ENCODE measurements at places on chromosomes 13 and 19. TPM values are rescaled to one million over a fixed set of nuclear protein-coding genes. Genes with fewer than 3 reads are reported as not detected.

DNA sequence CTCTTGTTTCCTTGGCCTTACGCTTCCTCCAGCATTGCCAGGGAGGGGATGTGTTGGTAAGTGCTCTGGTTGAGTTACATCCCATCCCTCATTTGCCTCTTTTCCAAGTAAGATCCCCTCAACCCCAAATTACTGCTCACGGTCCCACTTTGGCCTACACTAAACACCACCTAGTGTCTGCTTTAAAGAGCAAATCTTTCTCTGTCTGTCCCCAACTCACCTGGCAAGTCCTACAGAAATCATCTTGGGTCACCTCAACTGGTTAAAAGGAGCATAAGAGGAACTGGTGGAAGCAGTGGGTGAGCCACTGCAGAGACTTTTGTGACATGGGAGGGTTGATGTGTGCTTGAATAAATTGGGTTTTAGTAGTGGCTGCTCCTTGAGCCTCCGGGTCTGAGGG is 55.2 kb upstream of the SERPINE3 start:
- DNase-seq: no peak

Gene FCHO1
- polyA plus RNA-seq: 3.1 TPM

DNA sequence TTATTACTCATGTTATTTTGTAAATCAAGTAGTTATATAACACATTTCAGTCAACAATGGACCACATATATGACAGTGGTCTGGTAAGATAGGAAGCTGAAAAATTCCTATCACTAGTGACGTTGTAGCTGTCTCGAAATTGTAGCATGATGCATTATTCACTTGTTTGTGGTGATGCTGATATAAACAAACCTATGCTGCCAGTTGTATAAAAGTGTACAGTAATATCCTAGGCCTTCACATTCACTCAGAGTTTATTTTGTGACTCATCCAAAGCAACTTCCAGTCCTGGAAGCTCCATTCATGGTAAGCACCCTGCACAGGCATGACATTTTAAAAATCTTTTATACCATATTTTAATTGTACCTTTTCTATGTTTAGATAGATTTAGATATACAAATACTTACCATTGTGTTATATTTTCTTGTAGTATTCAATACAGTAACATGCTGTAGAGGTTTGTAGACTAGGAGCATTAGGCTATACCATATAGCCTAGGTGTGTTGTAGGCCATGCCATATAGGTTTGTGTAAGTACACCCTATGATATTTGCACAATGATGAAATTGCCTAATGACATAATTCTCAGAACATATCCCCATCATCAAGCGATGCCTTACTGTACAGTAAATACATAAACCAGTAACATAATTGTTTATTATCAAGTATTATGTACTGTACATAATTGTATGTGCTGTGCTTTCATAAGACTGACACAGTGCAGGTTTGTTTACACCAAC is 49.3 kb downstream of the IFT88 start:
- DNase-seq: no peak

Gene ZNF136
- polyA plus RNA-seq: 2.5 TPM

- no peak for DNase-seq
These were observed 16.0 kb upstream of the ERCC1 start for GRCh38 chr19:45439569-45440258.

Gene CEACAM7
- polyA plus RNA-seq: not detected

DNA sequence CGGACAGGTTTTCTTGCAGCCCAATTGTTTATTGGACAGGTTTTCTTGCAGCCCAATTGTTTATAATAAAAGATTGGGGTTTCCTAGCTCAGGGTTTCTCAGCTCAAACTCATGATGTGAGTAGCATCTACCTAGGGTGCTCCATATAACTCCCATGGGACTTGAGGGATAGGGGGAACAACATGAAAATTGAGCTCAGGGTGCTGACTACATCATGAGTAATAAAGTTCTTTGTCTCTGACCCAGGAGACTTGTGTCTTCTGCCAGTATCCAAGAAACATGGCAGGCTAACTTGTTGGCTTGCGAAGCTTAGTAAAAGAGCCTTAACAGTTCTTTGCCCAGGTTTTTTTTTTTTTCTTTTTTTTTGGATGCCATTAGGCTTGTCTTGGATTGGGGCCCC is 59.2 kb upstream of the MYCBP2 start:
- DNase-seq: no peak

GRCh38 chr13:41970022-41970421 is 9.1 kb upstream of the VWA8 start:
- DNase-seq: no peak

GRCh38 chr13:36094478-36094877 is 36.7 kb downstream of the DCLK1 start:
- no peak for DNase-seq

GRCh38 chr13:75789451-75790197 is 153.5 kb downstream of the LMO7 start:
- DNase-seq: no peak

DNA sequence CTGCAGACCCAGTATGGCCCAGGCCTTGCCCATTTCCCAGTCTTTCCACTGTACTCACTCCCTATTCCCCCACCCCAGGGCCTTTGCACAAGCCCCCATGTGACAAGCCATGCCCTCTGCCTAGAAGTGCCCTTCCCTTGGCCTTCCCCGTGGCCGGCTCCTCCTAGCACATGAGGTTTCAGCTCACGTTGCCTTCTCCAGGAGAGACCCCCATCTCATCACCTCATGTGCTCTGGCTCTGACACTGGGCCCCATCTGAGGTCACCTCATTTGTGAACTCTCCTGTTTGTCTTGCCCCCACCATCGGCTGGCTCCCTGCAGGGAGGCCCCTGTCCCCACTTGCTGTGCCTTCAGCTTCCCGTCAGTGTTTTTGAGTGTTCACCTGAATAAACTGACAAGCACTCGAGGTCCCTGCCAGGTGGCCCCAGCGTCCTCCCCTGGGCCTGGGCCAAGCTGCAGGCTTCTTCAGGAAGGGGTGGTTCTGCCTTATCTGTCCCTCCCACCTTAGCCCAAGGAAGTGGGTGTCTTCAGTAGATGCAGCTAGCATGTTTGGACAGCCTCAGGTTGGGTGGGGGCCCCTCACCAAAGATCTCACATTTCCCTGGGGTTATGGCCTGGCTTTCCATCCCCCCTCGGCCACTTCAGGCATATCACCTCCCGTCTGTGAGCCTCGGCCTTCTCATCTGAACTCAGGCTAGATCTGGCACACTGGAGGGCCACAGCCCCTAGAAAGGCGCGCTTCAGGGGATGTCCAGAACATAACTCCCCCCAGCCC is 3.8 kb upstream of the SLC25A42 start:
- DNase-seq: no peak

DNA sequence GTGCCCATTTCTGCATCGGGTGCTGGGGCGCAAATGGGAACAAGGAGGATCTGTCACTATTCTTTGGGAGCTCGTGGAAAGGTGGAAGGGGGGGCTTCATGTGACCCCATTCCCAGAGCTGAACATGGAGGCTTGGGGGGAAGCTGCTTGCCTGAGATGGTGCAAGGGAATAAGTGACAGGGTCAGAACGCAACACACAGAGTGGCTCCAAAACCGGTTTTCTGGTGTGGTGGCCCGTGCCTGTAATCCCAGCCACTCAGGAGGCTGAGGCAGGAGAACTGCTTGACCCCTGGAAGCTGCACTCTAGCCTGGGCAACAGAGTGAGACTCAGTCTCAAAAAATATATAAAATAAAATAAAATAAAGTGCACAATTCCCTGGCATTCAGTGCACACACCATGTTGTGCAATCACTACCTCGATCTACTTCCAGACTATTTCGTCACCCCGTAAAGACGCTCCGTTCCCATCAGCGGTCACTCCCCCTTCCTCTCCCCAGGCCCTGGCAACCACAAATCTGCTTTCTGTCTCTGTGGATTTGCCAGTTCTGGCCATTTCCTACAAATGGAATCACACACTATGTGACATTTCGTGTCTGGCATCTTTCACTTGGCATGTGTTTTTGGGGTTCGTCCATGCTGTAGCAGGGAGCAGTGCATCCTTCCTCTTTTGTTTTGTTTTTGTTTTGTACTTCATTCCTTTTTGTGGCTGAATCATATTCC is 18.2 kb upstream of the COMP start:
- no peak for DNase-seq

GRCh38 chr13:29454931-29455481 is 140.5 kb downstream of the SLC7A1 start:
- peak; percentile 16 for DNase-seq

DNA sequence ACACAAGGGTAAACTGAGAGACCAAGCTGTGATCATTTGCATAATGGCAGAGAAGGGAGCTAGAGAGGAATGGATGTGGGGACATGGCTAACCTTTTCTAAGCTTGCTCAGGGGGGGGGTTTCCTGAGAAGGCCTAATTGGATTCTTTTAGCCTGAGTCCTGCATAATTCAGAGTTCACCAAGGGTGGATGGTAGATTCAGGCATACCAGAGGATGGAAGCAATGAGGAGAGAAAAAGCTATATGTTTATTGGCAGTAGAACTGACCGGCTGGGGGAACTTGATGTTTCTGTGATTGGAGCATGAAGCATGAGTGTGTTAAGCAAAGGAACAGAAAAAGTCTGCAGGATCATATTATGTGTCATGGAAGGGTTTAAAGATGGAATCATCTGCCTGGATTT is 65.9 kb upstream of the KLF12 start:
- no peak for DNase-seq

DNA sequence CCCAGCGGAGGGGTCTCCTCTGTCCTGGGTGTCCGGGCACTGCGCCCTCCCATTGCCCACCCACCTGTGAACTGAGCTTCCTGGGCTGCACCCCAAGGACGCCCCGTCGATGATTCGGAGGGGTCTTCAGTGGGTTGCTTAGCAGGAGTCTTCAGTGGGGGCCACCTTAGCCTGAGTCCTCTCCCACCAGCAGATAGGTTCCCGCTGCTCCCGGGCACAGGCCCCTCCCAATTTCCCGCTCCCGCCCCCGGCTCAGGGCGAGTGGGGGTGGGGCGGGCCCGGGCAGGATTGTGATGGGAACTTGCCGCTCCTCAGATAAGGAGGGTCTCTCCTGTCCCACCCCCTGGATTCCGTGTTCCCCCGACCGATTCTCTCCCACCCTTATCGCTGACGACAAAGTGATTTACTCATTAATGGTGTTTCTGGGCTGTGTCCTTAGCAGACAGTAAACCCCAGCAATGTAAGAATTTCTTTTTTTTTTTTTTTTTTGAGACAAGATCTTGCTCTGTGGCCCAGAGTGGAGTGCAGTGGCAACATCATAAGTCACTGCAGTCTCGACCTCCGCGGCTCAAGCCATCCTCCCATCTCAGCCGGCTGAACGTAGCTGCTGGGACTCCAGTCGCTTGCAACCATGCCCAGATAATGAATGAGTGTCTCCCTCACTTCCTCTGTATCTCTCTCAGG is 655 bp upstream of the S1PR5 start:
- no peak for DNase-seq

- DNase-seq: no peak
These were observed 1.3 kb upstream of the DOCK9 start for GRCh38 chr13:98979012-98979660.

GRCh38 chr13:40789275-40790153 is at the start of gene SLC25A15:
Gene SLC25A15 (plus strand): TSS chr13:40789611. CDS start chr13:40793227, 3,616 bp downstream.
- peak; percentile 67 for DNase-seq

DNA sequence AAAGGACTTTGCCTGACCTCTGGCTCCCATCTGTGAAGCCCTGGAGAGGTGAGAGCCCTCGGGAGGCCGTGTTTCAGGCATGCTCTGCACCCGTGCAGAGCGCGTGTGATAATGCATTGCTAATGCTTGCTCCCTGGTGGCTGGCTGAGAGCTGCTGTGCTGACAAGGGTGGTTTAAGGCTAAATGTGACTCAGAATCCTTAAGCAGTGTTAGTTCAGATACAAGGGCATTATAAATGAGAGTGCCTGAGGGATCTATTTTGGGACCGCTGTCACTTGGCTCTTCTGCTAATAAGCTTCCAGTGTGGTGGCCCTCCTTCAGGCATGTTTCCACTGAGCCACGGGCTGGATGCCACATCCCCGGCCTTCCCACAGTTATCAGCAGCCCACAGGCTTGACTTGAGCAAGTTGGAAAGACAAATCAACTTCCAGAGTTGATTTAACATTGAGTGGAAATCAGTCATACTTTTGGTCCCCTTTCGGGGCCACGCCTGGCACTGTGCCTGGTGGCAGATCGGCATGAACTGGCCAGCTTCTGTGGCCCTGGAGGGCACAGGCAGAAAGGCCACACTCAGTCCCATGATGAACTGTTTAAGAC is 17.0 kb downstream of the ALOX5AP start:
- DNase-seq: no peak

Gene ZNF154
- polyA plus RNA-seq: not detected

GRCh38 chr19:33192010-33192409 is 2.1 kb upstream of the LRP3 start:
- no peak for DNase-seq

Gene SLC25A30
- polyA plus RNA-seq: 19.9 TPM

DNA sequence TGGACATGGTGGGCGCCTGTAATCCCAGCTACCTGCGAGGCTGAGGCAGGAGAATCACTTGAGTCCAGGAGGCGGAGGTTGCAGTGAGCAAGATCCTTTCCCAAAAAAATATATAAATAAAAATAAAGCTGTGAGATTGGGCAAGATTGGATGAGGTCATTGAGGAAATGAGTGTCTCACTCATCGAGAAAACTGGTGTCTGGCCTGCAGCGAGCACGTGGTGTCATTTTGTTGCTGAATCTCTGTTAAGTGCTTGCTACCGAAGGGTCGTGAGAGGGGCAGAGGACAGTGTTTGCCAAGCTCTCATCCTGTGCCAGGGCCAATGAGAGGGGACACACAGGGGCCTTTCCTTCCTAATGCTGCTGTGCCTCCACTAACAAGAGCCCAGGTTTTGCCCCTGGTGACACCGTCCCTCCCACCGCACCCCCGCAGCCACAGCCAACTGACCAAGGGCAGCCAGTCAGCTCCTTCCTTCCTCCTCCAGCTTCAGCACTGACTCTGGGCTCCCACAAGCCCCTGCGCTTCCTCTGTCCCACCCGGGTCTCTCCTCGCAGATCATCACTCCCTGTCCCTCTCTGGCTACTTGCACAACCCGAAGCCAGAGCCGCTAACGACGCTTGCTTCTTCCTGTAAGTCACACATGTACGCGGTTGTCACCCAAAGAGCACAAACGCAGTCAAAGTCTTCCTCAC is 3.2 kb downstream of the POLD1 start:
- no peak for DNase-seq

DNA sequence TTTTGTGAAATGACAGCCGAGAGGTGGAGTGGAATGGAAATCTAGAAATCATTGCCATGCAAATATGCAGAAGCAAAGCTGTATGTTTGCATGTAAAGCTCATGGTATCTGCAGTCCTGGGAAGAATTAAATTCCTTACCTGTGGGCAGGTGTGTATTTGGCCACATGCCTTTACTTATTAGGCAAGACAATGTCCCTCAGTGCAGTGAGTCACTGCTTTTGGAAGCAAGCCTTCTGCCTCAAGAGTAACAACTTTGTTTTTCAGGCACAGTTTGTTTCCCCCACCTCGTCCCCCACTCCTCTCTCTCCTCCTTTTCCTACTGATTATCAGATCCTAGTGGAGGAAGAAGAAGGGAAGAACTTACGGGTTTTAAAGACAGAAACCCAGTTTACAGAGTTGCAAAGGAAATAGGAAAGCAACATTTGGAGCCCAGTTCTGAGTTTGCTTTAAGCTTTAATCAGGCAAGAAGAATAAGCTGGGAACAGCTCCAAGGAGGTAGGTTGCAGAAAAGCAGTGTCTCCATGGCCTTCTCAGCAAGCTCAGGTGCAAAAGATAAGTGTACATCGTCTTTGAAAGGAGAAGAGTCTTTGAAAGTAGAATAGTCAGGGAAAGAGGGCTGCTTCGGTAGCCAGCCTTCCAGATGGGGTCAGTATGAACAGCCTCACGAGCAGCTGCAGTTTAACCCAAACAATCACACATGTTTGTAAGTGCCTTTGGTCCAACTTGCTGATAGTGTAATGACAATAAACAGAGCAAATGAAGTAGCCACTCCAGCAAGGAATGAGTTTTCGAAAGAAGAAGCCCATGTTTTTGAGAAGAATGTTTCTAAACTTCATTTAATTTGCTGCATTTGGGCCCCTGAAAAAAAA is 190.1 kb downstream of the KLF5 start:
- DNase-seq: no peak

- no peak for DNase-seq
These were observed 3.9 kb upstream of the CD209 start for GRCh38 chr19:7751157-7751783.
